Chondrocyte (in vitro differentiated cells): ENCODE measurements at places on chromosomes 2 and 18. TPM values are rescaled to one million over a fixed set of nuclear protein-coding genes. Genes with fewer than 3 reads are reported as not detected.

Gene CFC1
- not detected in 3 replicates for total RNA-seq

GRCh38 chr2:53572696-53573095 lies 194.9 kb upstream of the CHAC2 start:
- DNase-seq: no peak

GRCh38 chr2:30759481-30759880 lies 47.8 kb downstream of the CAPN13 start:
- DNase-seq: peak; percentile 35

DNA sequence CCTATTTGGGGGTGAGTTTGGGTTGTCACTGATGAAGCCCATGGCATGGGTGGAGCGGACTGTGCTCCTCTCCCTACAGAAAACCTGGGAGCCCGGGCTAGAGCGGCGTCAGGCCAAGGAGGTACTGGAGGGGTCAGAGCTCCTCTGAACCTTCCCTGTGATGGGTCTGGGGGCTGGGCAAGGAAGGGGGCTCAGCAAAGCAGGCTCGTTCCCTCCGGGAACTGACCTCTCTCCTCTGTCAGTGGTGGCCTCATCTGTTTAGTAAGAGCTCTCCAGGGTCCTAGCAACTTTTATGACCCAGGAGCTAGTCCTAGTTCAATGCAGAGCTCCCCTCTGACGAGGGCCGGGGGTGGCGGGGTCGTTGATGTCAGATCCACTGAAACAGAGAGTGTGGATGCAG lies 62.4 kb upstream of the OTOF start:
- DNase-seq: no peak

DNA sequence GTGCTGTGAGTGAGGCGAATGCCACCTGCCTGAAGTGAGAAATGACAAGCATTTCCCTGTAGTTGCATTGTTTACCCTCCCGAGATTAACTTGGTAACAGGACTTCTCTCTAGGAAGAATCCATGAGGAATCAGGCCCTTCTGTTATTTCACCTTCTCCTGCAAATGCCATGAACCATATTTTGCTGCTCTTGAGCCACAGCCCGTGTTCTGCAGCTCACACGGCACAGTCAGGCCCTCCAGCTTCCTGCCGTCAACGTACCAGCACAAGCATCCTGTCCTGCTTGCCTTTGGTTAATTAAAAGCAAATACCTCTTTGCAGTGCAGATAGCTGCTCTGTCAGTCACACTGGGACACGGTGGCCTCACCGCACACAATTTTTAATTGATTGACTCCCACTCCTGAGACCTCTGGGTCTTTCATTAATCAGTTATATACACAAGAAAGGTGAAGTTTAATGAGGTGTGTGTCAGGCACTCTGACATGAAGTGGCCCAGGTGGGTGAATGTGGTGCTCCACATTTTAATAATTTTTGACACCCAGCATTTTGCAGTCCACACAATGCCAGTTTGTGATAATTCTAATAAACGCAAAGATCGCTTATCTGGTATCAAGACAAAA lies 95.3 kb upstream of the ASB18 start:
- no peak for DNase-seq

GRCh38 chr2:23412556-23413155 lies 27.7 kb downstream of the KLHL29 start:
- no peak for DNase-seq

Gene YIPF4
- 49.4 to 59.4 TPM (median 56.5 TPM) in 3 replicates for total RNA-seq

DNA sequence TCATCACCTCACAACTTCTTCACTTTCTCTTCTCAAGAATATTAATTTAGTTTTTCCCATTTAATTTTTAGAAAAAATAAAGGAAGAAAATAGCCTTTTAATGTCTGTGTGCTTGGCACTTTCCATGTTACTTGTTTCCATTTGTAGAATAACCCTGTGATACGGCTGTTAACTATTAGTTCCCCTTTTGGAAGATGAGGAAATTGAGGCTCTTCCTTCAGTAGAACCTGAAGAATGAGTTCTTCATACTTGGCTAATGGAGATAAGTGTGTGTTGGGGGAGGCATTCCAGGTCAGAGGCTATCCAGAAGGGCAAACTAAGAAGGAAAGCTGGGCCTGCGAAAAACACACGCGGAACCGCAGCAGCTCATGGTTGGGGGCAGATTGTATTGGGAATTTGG lies 38.3 kb downstream of the ZNF532 start:
- DNase-seq: no peak

Gene VIL1
- total RNA-seq: not detected in 3 replicates

Gene GKN2
- not detected in 3 replicates for total RNA-seq

Gene STPG4
- 0.25 to 0.58 TPM (median 0.28 TPM) in 3 replicates for total RNA-seq

DNA sequence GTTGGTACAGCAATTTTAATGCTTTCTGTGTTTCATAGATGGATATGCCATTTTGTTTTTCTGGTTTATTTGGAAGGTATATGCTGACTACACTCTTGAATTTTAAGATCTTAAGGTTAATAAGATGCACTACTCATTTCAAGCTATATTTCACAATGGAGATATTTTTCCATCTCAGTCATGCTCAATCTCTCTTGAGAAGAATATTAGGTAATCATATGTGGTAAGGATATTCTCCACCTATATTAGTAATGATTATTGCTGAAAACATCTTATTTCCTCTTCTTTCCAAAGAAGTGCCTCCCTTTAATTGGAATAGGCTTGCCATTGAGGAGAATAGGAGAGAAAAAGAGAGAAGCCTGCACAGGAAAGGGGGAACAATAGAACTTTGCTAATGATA lies 40.1 kb downstream of the EPB41L3 start:
- DNase-seq: no peak

DNA sequence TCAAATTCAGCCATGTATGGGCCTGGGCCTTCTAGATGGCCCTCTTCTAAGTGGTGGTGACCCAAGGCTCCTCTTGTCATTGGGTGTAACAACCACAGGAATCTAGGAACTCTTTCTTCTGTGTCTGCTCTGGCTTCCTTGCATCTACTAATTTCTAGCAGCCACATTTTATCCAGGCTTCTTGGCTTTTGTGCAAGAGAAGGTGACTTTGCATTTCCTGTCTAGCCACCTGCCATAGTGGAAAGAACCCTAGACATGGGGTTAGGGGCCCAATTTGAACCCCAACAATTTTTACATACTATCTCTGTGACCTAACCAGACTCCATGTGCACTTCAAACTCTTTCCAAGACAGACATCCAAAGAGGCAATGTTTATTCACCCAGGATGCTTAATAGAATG lies 25.1 kb downstream of the SMYD1 start:
- DNase-seq: no peak

GRCh38 chr2:17857021-17857420 lies 21.4 kb upstream of the KCNS3 start:
- DNase-seq: no peak

Gene FHOD3
- 8.2 to 9.9 TPM (median 8.9 TPM) in 3 replicates for total RNA-seq

Gene EPHA4
- 3.9 to 6.8 TPM (median 5.5 TPM) in 3 replicates for total RNA-seq

- DNase-seq: no peak
Measured at GRCh38 chr2:23291239-23291638, 93.7 kb upstream of the KLHL29 start.

GRCh38 chr2:64854773-64855237 lies 134.4 kb upstream of the SLC1A4 start:
- DNase-seq: no peak
